ENCODE measurements at places on chromosomes 16 and 17.

- DNase-seq: no peak
Observed at GRCh38 chr17:75459246-75459589, 2.8 kb downstream of the TMEM94 start.

GRCh38 chr17:73393962-73394361, 82.2 kb upstream of the CDC42EP4 start:
- no peak for DNase-seq

GRCh38 chr16:81335669-81336068, 20.9 kb downstream of the GAN start:
- DNase-seq: no peak

GRCh38 chr16:70741783-70742125, 55.9 kb upstream of the MTSS2 start:
- no peak for DNase-seq

DNA sequence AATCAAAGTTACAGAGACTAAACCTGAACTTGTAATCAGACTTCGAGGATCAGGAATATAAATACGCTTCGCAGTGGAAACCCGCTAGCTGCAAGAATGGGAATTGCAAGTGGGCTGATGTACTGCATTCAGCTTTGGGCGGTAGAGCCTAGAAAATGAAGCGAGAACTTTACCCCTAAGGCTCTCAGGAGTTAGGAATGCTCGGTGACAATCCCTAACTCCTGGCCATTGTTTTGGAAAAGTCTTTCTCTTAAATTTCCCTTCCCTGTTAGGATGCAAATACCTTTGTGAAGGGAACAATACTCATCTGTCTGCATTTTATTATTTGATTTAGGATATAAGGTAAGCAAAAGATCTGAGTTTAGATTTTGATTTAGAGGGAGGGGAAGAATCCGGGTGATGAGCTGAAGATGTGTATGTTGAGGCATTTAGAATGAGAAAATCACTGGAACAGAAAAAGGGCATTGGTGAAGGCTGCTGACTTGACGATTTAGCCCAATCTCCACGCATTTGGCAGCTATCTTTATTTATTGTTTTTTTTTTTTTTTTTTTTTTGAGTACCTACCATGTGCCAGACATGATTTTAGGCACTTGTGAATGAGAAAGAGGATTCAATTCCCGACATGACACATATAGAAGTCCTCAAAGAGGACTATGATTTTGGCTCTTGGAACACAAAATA, 2.2 kb upstream of the TOX3 start:
- no peak for DNase-seq

DNA sequence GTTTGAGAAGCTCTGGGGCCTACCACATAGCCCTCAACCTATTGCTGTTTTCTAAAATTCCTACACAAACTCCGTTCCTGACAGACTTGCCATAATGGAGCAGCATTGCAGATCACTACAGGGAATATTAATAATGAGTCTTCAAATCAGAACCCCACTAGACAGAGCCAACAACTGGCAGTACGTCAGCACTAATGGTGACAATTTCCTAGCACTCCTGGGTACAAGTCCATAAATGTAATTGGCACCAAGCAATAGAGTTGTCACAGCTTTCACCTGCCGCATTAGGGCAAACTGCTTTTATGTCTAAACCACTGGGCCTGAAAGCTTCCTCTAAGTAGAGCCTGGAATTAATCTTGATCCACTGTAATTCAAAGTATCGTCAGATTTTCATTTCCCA, 25.5 kb upstream of the ABAT start:
- DNase-seq: no peak

DNA sequence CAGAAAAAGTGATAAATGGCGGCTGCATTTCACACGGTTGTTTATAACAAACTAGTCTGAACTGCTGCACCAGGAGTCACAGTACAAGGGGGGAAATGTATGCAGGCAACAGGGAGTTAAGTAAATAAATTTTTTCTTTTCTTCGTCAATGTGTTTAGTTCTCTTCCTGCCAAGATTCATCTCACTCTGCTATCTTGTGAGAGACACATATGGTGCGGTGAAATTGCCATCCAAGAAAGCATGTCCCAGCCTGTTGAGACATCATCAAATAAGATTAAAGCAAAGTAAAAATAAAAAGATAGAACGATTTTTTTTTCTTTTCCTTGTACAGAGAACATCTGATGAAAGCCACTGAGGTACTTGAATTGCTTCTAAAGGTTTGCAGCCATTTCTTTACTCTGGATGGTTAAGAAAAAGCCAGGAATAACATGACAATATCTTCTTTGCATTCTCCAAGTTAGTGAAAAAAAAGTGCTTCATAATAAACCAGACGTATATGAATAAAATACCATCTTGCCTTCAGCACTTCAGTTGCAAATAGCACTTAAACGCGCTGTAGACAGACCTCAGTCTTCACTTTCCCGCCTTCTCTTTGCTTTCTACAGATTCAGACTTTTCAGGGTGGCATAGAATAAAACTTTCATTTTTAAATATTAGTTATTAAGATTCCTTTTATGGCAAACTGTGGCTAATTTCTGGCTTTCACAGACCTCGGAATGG, 506.2 kb upstream of the ZFHX3 start:
- DNase-seq: no peak

- no peak for DNase-seq
Observed at GRCh38 chr16:24146518-24146917, 109.6 kb upstream of the CACNG3 start.

- no peak for DNase-seq
Observed at GRCh38 chr16:82082543-82083244, 47.6 kb downstream of the HSD17B2 start.

DNA sequence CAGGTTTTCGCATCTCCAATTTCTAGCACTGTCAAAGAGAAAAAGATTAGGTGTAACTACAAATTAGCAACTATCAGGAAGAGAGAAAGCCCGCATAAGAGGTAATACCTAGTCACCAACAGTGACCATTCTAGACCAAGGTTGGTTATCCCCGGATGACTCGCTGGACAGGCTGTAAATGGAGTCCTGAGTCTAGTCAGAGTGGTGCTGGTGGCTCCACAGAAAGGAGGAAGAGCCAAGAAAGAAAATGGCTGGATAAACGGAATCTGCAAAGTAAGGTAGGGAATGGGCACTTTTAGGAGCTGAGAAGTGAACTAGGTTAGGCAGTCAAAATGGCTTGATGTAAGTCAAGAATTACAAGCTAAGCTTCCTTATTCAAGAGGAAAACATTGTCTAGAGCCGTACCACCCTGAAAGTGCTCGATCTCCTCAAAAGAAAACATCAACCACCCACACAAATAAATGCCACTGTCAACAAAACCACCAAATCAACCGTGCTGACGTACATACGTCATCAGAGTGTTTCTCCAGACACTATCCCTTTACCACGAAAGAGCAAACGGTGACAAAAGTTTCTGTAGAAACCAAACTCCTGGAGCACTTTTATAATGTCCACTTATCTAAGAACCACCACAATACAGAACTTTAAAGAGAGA, 2.2 kb downstream of the GSPT1 start:
- DNase-seq: peak; percentile 41

DNA sequence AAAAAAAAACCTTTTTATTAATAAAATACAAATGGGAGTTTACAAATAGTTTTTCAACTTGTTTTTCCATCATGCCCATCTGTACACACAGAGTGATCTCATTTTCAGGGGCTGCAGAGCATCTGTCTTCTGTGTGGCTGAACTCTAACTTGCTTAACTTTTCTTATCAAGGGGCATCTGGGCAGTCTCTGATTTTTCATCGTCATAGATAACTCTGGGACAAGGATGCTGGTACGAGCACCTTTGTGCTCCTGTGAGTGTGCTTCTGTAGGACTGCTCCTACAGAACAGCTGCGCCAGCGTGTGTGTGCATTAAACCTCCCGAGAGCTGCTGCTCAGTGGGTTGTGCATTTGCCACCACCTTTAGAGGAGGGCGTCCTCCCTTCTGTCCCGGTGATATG, 34.6 kb upstream of the TAC4 start:
- no peak for DNase-seq

DNA sequence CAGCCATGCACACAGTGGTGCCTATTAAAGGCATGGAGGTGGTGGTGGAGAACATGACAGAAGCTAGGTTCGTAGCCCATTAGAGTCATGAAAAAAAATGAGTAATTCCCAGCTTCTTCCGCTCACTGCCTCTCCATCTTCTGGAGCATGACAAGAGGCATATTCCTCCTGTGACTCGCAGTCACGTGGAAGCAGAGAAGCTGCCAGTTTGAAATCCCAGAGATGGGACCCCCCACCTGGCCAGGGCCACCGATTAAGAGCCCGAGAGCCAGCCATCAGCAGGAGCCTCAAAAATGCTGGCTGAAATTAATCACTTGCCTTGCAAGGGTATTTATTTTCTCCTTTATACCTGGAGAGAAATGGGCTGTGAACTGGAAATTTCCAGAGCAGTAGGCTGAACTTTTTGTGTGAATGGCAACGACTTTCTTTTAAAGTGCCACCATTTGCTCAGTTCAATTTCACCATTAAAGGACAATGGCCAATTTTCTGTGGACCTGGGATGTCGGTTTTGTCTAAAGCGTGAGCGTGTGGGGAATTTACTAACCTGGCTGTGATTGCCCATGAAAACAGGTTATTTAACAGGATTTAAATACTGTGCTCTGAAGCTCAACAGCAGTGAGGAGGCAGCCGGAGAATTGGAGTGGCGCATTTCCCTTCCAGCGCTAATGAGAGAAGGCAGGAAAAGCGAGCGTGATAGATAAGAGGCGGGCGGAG, 189.7 kb upstream of the SDK2 start:
- no peak for DNase-seq

- no peak for DNase-seq
Observed at GRCh38 chr17:4475001-4475400, 23.7 kb upstream of the SPNS2 start.

- no peak for DNase-seq
Observed at GRCh38 chr17:82932518-82933310, 92.9 kb upstream of the ZNF750 start.

GRCh38 chr16:9943121-9943520, 239.1 kb downstream of the GRIN2A start:
- no peak for DNase-seq

GRCh38 chr17:28508211-28508724, 2.1 kb downstream of the FOXN1 start:
- DNase-seq: no peak

- DNase-seq: no peak
Observed at GRCh38 chr16:19138601-19139000, 24.8 kb downstream of the ITPRIPL2 start.

- DNase-seq: peak; percentile 74
Observed at GRCh38 chr16:85554889-85555718, 58.0 kb upstream of the GSE1 start.

DNA sequence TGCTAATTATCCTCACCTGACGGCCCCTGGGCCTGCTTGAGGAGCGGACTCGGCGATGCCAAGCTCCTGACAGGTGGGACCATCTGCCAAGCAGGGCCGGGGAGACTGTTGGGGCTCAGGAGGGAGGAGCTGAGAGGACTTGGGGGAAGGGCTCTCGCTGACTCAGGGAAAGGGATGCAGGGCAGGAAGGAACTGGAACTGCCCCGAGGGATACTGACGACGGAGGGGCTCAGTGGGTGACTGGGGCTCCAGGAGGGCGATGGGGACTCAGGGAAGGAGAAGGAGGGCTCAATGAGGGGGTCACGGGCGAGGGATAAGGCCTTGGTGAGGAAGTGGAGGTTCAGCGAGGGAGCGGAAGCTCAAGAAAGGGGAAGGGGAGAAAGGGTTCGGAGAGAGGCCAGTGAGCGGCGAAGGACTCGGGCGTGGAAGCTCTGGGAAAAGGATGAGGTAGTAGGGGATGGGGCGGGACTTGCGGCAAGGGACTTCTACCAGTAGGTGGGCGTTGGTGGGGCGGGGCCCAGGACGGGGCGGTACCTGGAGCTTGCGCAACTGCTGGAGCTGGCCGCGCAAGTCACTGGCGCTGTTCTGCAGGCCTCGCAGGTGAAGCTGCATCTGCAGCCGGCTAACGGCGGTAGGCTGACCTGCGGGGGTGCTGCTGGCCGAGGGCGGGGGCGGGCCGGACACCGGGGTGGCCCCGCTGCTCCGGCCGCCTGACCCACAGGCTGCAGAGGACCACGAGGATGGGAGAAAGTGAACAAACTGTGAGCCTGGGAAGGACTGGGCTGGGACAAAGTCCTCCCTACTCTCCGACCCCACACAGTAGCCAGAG, 46.5 kb downstream of the SRCIN1 start:
- DNase-seq: peak; percentile 82

- DNase-seq: no peak
Observed at GRCh38 chr16:85422196-85422631, 190.9 kb upstream of the GSE1 start.

DNA sequence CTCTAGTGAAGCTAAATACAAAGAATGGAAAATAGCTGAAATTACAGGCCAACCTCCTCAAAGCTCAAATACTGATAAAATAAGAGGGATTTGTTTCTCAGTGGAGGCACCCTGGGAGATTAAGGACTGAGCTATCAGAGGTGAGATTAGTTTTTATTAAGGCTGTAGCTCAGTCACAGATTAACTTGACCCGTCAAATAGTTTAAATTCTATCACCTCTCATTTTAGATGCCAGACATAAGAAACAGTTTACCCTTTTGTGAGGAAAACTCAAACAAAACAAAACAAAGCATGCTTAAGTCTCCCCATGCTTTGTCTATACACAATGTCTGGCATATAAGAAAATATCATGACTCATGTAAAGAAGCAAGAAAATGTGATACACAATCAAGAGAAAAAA, 208.3 kb upstream of the PMFBP1 start:
- DNase-seq: no peak

GRCh38 chr17:8896641-8897635, 29.5 kb upstream of the PIK3R6 start:
- DNase-seq: no peak

GRCh38 chr17:59504821-59505220, 60.6 kb upstream of the DHX40 start:
- DNase-seq: no peak

GRCh38 chr17:78391843-78392242, 13.4 kb downstream of the PGS1 start:
- no peak for DNase-seq

- no peak for DNase-seq
Observed at GRCh38 chr16:86395477-86395876, 114.8 kb upstream of the FOXF1 start.

- peak; percentile 49 for DNase-seq
Observed at GRCh38 chr16:56999409-57000270, 10.3 kb downstream of the NLRC5 start.

DNA sequence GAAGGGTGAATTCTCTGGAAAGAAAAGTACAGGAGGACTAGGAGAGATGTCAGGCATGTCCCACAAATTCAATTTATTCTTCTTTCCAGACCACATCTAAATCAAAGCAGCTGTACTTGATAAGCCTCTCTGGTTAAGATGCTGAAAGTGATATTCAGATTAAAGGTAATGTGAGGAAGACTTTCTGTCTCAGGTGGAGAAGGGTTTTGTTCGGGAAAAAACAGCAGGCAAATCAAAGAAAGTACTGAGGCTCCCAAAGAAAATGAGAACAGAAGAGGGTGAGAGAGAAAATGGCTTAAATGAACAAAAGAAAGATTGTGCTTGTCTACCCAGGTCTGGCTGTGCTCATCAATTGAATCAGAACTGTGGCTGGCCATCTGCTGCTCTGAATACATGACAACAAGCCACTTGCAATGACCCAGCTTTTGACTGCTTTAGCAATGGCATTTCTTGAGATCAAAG, 55.6 kb downstream of the MMD start:
- DNase-seq: no peak
